Stimulated activated CD4-positive, alpha-beta T cell treated with anti-CD3 and anti-CD28 coated beads, Interleukin-1b, Interleukin-23, amount 100 ng/mL, for 24 hours (primary cell): ENCODE measurements at places on chromosomes 4 and X.
A peak's percentile ranks its signal among the peaks of the same experiment; 100 is the strongest.

DNA sequence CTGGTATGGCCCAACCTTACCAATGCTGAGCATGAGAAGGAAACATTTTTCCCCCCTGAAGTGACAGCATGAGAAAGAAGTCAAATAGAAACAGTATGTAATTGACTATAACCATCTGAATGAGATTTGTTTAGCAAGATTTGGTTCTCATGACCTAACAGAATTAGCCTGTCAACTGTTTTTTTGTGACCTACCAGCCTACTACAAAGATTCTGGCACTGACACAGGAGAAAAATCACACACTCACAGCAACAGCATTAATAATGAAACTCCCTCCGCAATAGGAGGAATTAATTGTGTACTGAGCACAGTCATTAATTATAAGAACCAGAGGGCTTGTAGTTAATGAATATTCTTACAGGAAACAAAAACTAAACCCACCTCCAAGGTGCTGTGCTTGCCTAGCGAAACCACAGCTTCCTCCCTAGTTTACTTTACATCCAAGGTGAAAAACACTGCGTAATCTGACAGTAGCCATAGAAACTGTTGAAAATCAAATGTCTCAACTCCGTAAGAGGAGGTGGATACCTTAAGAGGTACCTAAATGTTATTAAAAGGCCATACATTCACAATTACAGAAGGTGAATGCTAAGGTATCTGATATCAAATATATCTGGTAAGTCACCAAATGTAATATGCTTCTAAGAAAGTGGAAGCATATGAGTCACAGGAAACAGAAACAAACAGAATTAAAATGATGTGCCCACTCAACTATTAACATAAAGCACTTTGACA is 34.9 kb downstream of the MMRN1 start:
- DNase-seq, result no peak

DNA sequence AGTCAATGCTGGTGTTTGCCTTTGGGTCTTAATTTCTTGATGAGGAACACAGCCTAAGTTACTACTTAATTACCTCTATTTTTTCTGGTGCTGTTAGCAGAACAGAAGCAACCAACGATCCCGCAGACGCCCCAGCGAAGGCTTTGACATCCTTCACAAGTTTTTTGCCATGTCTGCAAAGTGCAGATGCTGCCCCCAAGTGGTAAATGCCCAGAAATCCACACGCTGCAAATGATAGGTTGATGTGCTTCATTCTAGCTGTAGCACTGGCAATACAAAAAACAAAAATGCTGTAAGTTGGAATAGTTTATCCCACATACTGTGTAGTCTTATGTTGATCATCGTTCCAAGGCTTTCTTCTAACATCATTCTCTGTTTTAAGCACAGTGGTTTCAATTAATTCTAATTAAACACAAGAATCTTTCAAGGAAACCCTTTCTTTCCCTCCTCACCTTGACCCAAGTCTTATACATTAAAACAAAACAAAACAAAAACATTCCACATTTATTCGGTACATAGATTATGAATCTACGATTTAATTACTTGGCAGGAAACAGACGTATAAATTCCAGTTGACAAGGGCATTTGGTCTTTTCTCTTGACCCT is 1.2 kb downstream of the PNPLA4 start:
- DNase-seq, result peak; percentile 7

DNA sequence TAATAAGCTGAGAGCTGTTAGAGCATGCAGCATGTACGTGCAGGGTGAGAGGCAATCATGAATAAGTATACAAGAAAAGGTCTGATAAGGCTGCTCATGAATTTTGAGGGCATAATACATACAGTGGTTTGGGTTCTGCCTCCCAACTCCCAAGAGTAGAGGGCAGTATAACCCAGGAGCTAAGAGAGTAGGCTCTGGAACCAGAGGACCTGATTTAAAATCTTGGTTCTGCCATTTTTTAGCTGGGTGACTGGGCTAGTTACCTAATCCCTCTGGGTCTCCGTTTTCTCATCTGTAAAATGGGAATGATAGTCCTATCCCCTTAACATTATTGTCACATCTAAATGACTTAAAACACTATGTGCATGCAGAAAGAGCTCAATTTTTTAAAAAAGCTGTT is 85.3 kb downstream of the LNX1 start:
- DNase-seq, result no peak

DNA sequence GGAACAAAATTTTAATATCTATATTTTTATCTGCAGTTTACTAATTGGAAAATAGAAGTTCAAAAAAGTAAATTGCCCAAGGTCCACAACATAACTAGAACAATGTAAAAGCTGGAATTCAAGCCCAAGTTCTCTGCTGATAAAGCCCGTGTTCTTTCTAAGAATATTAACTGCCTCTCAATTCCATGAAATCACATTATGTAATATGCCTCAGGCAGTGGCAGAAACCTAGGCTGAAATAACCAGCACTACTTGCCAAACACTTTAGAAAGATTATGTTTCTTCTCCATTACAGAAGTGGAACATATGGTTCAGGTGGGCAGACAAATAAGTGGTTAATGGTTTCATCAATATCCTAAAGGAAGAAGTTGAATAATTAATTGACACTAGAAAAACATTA is 56.7 kb upstream of the ADGRL3 start:
- DNase-seq, result no peak

GRCh38 chr4:47543331-47543730 is 58.3 kb downstream of the ATP10D start:
- no peak for DNase-seq

- no peak for DNase-seq
Measured at GRCh38 chr4:41718907-41719306, 29.6 kb downstream of the PHOX2B start.

DNA sequence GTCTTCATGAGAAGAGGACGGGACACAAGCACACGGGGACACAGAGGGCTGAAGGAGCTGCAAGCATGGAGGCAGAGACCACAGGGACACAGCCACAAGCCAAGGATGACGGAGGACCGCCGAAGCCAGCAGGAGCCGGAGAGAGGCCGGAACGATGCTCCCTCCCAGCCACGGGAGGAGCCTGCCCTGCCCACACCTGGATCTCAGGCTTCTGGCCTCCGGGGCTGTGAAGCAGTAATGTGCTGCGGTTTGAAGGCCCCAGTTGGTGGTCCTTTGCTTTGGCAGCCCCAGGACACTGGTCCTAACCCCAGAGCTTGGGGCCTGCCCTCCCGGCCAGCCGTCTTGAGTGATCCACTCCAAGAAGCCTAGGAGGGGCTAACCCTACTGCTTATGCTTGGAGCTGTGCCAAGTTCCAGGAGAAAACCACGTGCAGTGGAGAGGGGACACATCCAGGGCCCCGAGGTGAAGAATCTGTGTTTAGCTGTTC is 85.9 kb downstream of the HMX1 start:
- DNase-seq, result no peak

GRCh38 chr4:176236946-176237345 is 32.1 kb downstream of the ASB5 start:
- DNase-seq, result no peak

- DNase-seq, result no peak
Measured at GRCh38 chr4:48175328-48175727, 41.3 kb upstream of the TXK start.

DNA sequence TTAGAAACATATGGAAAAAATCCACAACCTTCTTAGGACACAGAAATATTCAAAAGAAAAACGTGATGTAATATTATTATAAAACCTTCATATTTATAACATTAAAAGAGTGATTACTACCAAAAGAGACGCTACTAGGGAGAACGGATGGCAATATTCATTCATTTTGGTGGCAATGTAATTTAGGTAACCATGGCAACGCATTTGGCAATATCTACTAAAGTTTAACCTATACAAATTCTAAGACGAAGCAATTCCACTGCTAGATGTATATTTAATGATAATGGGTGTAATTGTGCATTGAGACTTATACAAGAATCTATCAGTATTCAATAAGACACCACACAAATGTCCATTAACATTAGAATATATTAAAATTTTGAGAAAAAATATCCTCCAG is 709.4 kb downstream of the ARAP2 start:
- DNase-seq, result no peak

DNA sequence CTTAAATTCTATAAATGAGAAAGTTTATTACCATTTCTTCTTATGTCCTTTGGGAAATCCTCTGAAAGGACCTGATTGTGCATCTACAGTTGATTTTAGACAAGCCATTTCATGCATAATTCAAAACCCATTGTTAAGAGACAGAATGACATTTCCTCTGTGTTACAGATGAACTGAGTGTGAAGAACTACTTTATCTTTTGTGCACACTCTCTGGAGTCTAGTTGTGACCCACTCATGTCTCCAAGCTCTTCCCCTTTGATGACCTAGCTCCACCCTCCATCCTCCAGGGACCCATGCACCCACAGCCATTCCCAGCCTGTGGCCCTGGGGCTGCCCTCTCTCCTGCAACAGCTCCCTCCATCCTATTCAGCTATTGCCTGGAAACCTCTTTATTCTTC is 57.5 kb upstream of the BMPR1B start:
- DNase-seq, result no peak

- no peak for DNase-seq
Measured at GRCh38 chr4:1122505-1122904, 9.1 kb upstream of the RNF212 start.

GRCh38 chrX:19964017-19964710 is 26.7 kb downstream of the BCLAF3 start:
- DNase-seq, result peak; percentile 12

GRCh38 chrX:24283127-24283794 is 30.6 kb downstream of the SUPT20HL2 start:
- no peak for DNase-seq

DNA sequence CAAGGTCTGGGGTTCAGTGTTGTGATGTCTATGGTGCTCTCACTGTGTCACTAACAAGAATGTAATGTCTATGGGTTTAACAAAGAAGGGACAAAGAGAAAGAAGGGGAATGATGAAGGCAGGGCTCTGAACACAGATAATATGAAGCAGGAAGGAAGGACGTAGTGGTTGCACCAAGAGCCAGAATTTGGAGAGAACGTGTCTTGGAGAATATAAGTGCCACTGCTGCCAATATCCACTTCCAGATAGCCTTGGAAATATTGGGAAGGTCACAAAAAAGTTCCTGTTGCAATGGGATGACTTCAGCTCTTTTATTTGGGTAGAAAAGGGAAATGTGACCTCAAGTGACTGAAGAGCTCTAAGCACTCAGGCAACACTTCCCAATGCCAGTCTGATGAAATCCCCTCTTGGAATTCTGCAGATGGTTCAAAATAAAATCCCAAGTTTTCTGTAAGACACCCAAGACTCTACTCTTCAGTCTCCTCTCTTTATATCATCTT is 131.8 kb downstream of the PRKX start:
- no peak for DNase-seq

- no peak for DNase-seq
Measured at GRCh38 chr4:67549123-67549522, 3.8 kb upstream of the CENPC start.

GRCh38 chr4:93368968-93369367 is 459.6 kb upstream of the ATOH1 start:
- DNase-seq, result no peak

- no peak for DNase-seq
Measured at GRCh38 chr4:97432551-97432950, 710.7 kb downstream of the STPG2 start.

DNA sequence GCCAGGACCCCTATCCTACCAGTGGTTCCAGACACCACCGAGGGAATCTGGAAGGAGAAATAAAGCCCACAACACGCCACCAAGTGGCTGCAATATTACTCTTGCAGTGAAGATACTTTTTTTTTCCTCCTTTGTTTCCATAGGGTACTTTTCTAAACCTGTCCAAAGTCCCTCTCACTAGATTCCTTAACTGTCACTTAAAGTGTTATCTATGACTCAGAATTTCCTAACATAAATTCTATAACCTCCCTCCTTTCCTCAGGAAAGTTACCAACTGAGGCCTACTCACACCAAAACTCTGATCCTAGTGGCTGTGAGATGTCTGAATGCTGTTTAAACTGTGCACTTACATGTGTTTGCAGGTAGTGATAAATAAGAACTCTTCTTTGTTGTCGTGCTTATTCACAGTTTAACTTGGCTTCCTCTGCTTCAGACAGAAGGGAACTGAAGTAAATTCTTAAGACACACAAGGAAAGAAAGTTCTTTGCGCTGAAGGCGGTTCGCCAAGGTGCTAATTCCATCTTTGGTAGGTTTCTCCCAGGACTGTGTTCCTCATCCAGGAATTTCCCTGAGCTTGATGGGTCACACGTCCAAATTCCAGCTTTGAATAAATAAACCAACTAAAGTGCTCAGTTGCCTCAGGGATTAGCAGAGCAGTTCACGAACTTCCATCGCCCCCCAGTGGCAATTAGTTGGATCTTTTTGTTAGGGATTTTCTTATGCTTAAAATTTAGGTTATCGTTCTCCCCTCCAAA is 10.7 kb upstream of the HCCS start:
- no peak for DNase-seq

- no peak for DNase-seq
Measured at GRCh38 chr4:996030-996996, 3.1 kb upstream of the SLC26A1 start.

GRCh38 chrX:107452581-107452980 is 3.1 kb downstream of the FRMPD3 start:
- no peak for DNase-seq

GRCh38 chr4:28913466-28913865 is 1806.7 kb upstream of the PCDH7 start:
- DNase-seq, result no peak

GRCh38 chr4:18366892-18367291 is 345.3 kb upstream of the LCORL start:
- no peak for DNase-seq

GRCh38 chr4:80138551-80139538 is 58.5 kb upstream of the PRDM8 start:
- peak; percentile 26 for DNase-seq

DNA sequence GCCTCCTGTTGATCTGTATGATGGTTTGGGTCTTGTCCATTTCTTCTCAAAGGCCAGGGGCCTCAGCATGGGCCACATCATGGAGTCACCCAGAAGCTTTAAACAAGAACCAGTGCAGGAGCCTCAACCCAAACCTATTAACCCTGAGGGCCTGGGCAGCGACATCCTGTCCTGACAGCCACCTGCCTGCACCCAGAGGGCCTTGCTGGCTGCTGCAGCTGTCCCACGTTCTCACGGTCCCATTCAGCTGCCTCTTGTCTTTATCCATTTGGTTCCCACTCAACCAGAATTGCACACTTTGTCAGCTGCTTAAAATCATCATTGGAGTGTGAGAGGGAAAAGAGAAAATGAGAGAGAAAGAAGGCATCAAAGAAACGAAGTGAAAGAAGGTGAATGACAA is 21.6 kb downstream of the C4orf50 start:
- DNase-seq, result no peak

GRCh38 chr4:95627024-95627605 is 78.3 kb upstream of the UNC5C start:
- DNase-seq, result no peak

GRCh38 chr4:187017147-187017546 is 293.5 kb upstream of the FAT1 start:
- DNase-seq, result no peak

DNA sequence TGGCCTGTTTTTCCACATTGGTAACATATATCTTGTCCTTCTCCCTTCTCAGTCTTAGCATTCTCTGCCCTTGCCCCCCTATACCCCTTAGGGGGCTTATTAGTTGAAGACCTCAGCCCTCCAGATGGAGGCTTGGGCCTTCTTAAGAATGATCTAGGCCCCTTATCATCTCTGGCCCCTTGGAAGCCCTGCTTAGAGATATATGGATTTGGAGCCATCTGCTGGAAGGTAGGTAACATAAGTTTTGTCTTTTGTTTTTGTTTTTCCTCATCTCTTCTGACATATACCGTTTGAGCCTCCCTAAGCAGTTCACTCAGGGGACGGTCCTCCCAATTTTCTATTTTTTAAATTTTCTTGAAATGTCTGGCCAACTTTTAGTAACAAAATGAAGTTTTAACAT is 48.3 kb upstream of the NAP1L2 start:
- no peak for DNase-seq
